ENCODE measurements at places on chromosomes 12 and 14. TPM values are rescaled to one million over a fixed set of nuclear protein-coding genes. Genes with fewer than 3 reads are reported as not detected.

DNA sequence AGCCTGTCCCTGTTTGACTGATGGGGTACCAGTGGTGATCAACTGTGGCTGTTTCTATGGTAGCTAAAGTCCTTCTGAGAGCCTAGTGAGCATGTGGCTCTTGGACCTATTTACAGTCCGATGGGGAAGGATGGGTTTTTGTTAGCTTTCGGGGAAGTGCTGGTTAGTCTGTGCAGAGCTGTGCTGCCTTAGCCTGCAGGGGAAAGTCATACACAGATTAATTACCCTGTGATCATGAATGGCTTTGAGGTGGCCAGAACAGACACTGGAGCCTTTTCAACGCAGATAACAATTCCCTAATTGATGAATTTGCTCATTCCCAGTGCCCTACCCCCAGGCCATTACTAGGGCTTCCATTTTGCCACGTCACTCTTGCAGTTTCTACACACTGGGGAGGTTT, 99.7 kb downstream of the WSCD2 start:
- no peak for DNase-seq

- DNase-seq, result no peak
These were observed 445.6 kb downstream of the ADAMTS20 start for GRCh38 chr12:43106355-43106754.

- DNase-seq, result no peak
These were observed 205.8 kb upstream of the EEA1 start for GRCh38 chr12:93134893-93135285.

- no peak for DNase-seq
These were observed 44.1 kb upstream of the TBX5 start for GRCh38 chr12:114450019-114450418.

- no peak for DNase-seq
These were observed 2.0 kb downstream of the SERPINA1 start for GRCh38 chr14:94386085-94387031.

- DNase-seq, result no peak
These were observed 10.5 kb downstream of the CLEC6A start for GRCh38 chr12:8466241-8466640.

DNA sequence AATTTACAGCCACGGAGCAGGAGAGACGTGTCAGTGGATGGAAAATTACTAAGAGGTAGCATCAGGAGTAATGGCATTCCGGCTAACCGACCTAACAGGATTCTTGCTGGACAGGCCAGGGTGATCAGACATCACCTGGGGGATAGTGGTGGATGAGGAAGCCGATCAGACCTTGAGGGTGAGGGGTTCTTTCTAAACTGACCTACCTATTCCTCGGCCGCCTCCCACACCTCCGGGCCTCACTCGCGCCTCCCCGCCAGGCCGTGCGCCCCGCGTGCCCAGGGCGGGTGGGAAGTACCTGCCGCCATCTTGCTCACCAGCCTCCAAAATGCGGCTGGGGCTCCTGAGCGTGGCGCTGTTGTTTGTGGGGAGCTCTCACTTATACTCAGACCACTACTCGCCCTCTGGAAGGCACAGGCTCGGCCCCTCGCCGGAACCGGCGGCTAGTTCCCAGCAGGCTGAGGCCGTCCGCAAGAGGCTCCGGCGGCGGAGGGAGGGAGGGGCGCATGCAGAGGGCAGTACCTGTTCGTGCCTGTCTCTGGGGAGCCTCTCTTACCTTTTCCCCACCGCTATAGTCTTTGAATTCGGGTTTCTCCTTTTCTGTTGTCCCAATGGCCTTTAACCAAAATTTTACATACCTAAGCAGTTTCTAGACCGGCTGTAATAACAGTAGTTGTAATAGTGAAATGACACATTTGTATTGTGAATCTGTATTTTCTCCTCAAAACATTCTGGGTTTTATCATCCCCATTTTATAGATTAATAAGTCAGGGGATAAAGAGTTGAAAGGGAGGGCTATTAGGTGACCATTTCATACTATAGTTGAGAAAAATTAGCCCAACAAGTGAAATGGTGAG, at the start of gene TMPRSS12:
Gene TMPRSS12 (plus strand): TSS at position 290 of the 857 bp plus-strand sequence. CDS start 39 bp downstream, at position 329.
- DNase-seq, result no peak

DNA sequence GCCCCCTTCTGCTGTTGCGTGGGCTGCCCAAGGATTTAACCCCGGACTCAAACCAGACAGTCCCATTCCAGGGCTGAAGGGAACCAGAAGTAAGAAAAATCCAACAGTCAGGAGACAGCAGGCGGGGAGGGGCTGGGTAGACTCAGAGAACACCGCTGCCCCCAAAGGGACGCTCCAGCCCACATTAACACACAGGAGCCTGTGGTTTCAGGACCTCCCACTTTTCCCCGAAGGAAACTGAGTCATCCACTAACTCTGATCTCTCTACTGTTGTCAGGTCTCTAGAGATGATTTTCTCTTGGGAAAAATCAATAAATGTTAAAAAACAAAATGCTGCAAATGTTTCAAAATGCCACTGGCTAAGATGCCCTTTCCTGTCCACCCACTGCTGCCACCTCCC, 41.6 kb downstream of the FBXO21 start:
- no peak for DNase-seq

GRCh38 chr12:52027085-52027843, 20.5 kb downstream of the TAMALIN start:
- no peak for DNase-seq

DNA sequence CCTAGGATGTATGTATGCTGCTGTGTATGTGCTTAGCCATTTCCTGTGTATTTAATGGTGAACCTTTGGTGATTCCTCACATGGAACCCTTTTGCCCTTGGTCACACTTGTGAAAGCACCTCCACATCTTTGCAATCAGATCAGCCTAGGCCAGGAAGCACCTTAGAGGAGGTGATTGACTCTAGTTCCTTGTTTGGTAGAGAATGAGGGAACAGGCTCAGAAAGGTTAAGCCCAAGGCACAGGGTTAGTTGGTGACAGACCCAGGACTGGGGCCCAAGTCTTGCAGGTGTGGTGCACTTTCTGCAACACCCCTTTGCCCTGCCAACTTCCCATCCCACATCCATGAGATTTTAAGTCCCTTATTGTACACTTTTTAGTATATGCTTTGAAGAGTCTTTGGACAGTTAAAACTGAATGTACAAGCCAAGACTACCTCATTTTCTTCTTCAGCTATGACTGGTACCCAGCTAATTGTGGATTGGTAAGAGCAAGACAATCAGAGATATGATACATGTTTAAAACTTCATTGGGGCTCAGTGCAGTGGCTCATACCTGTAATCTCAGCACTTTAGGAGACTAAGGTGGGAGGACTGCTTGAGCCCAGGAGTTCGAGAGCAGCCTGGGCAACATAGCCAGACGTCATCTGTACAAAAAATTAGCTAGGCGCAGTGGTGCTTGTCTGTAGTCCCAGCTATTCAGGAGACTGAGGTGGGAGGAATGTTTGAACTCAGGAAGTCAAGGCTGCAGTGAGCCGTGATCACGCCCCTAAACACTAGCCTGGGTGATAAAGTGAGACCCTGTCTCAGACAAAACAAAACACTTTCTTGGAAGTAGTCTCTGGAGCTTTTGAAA, 71.1 kb downstream of the RASSF3 start:
- DNase-seq, result no peak

DNA sequence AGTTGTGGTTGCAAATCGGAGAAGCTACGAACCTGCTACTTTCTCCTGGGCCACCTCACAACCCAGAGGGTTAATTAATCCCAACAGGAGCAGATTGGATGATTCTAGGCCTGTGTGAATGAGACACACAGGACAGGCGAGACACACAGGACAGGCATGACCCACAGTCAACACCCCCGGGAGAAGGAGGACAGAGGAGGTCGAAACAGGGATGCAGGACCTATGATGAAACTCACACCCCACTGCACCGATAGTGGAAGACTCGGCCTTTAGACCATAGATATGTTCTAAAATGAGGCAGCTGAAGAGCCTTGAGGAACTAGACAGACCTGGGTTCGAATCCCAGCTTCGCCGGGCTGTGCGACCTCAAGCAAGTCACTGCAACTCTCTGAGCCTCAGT, 11.6 kb downstream of the TMEM119 start:
- no peak for DNase-seq

- no peak for DNase-seq
These were observed 1.8 kb downstream of the GLI1 start for GRCh38 chr12:57461276-57461916.

DNA sequence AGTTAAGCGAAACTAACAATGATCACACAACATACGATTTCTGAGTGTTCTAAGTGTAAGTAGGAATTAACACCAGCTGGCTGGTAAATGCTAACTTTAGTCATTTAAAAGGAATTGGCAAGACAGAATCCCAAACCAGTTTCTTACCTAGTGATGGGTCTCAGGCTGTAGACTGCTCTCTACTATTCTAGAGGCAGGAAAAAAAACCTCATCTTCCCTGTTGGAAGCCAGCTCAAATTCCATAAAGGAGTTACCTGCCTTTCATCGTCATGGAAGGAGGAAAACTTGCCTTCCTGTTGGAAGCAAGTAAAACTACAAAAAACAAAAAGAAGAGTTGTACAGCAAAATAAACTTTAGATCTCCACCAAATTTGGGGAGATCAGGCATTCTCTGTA, 23.7 kb upstream of the SLC7A8 start:
- no peak for DNase-seq

DNA sequence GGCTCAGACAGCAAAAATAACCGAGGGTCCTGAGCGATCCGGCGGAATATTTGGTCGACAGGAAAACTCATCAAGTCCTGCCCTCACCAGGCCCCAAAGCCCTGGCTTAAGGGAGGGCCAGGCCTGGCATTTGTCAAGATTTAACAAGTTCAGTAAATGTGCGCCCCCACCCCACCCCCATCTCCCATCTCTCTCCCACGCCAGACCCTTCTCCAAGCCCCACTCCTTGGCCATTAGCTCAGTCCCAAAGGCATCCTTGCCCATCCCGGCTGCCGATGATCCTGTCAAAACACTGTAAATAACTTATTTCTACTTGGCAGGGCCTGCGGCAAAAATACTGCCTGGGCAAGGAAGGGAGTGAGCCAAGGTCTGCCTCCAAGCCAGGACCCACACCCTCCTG, 52.8 kb downstream of the ITPK1 start:
- no peak for DNase-seq

DNA sequence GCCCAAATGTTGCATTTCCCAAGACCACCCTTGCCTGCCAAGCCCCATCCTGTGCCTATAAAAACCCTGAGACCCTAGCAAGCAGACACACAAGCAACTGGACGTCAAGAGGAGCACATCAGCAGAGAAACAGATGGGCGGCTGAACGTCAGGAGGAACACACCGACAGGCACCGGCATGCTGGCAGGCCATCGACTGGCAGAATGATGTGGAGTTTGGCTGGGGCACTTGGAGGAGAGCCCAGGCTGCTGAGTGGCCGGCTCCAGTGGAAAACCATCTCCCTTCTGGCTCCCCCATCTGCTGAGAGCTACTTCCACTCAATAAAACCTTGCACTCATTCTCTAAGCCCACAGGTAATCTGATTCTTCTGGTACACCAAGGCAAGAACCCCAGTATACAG, 130.1 kb downstream of the SLC41A2 start:
- no peak for DNase-seq

DNA sequence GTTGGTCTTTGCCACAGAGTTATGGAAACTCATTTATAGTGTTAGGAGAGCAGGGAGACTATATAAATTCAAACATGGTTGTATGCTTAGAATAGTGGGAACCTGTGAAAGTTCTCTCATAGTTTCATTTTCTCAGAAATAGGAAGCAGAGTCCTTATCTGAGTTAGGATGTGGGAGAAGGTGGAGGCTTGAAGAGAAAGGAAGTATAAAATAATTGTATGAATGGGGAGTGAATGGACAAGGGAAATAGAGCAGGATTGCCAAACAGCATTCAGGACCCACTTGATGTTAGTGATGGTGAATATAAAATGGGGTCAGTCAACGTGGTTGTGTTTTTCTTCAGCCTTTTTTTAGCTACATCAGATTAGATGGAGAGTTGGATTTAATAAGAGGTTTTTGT, 34.0 kb upstream of the TPH2 start:
- no peak for DNase-seq

DNA sequence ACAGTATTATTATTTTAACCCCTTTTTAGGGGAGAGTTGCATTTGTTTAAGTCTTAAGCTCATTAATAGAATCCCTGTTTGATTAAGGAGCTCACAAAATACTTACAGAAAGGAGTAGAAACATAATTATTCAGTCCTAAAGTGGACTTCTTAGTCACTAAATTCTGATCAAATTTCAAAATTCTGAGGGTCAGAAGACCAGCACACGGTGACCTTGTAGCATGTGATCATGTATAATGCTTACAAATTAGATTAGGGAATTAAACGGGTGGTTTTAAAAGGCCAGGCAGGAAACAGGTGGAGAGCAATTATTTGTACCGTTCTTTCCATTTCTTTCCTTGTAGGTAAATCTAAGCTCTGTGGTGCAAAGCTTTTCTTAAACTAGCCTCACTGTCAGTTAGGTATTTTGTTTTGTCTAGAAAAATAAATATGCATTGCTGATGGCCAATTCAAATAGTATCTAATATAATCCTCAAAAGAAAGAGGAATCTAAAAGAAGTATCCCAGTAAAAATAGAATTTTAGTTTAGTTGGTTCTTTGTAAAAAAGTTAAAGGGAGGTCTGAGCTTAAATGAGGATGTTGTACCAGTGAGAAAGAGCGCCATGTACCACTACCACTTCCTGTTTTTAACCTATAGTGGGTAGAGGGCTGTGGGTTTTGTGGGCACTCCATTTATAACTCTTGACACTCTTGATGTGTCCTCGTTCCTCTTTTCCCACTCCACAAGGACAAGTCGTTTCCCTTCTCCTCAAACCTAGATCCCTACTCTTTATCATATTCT, 51.1 kb downstream of the SLC38A1 start:
- peak; percentile 62 for DNase-seq

- DNase-seq, result no peak
These were observed 3.8 kb upstream of the INHBE start for GRCh38 chr12:57451233-57451778.

- no peak for DNase-seq
These were observed 50.8 kb upstream of the ELK3 start for GRCh38 chr12:96143392-96143791.

- no peak for DNase-seq
These were observed 808.1 kb upstream of the FBXO33 start for GRCh38 chr14:40240245-40240859.

- no peak for DNase-seq
These were observed 21.8 kb upstream of the PCNX1 start for GRCh38 chr14:70885343-70886022.

APOF gene
- total RNA-seq, result not detected

HOXC6 gene
- not detected for total RNA-seq

KRT71 gene
- total RNA-seq, result not detected

OR6C2 gene
- not detected for total RNA-seq

PTPRB gene
- total RNA-seq, result not detected

ALDH1L2 gene
- total RNA-seq, result 0.07 TPM

ESRRB gene
- 0.23 TPM for total RNA-seq

RAPGEF3 gene
- 0.25 TPM for total RNA-seq

LMO3 gene
- not detected for total RNA-seq
